ENCODE measurements at places on chromosomes 2 and 18.

GRCh38 chr2:120879431-120880295, 144.0 kb downstream of the GLI2 start:
- no peak for DNase-seq

GRCh38 chr2:26196683-26197418, 24.0 kb downstream of the GAREM2 start:
- DNase-seq: peak; percentile 53

GRCh38 chr2:83531206-83531826, 927.8 kb downstream of the SUCLG1 start:
- DNase-seq: no peak

GRCh38 chr2:109726379-109727270, 67.5 kb upstream of the RGPD5 start:
- no peak for DNase-seq

DNA sequence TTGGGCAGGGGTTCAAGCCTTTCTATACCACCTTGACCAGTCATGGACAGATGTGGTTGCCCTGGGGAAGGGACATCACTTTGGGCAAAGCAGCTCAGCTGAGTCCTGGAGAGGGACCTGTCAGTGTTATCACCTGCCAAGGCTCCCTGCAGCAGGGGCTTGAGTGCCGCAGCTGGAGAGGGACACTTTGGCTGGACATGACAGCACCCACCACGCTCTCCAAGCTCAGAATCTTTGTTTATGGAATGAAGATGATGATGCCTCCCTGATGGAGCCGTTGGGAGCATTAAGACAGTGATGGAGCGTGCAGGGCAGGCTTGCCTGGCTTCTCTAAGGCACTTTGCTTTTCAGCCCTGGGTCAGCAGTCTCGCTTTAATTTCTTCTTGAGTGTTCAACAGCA, 4.3 kb upstream of the TFCP2L1 start:
- no peak for DNase-seq

- DNase-seq: peak; percentile 48
These were observed 74.7 kb downstream of the HNRNPLL start for GRCh38 chr2:38528008-38528442.

- peak; percentile 10 for DNase-seq
These were observed 206.8 kb downstream of the OTX1 start for GRCh38 chr2:63257473-63257872.

DNA sequence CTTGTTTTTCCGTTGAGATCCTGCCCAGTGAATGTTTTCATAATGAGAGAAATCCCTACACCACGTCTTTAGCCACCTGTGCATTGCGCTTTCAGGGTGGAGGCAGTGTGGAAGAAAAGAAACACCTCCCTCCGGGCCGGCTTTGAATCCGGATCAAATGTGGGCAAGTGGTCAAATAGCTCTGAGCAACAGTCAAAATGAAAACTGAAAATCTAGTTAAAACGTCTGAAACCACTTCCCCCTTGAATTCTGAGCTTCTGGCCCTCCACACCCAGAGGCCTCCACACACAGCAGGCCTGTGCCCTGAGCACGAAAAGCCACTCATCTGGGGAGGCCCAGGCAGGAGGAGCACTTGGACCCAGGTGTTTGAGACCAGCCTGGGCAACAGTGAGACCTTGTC, 263.6 kb upstream of the SALL3 start:
- no peak for DNase-seq

- no peak for DNase-seq
These were observed 16.8 kb downstream of the HDLBP start for GRCh38 chr2:241298673-241299072.

DNA sequence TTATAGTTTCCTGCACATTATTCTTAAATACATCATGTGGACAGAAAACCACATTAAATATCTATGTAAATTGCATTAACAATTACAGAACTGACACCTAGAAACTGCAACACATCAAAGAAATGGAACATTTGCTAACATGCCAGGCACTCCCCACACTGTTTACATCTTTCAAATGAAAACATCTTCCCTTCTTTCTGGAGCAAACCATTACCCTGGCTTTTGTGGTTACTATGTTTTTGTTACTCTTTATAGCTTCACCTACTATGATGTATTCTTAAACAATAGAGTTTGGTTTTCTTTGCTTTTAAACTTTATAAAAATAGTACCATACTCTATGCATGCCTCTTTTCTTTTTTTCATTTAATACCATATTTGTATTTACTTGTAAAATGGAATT, 1894.5 kb upstream of the CELF4 start:
- DNase-seq: no peak

DNA sequence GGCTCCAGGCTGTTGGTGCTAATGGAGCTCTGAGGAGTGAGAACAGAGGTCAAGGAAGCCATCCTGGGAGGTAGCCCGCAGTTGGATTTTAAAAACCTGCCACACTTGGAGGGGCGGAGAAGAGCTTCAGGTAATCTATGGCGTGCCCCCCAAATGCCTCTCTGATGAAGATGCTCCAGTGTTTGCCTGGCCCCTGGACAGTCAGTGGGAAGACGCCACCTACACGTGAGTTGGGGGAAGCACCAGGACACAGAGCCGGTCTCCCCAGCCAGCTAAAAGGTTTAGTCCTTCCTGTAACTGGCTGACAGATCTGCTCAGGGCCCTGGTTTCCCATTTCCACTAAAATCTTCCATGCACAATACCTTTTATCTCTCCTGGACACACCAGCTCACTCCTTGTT, 225.0 kb downstream of the TTC32 start:
- no peak for DNase-seq

GRCh38 chr2:135636982-135637381, 104.7 kb upstream of the UBXN4 start:
- no peak for DNase-seq

- DNase-seq: no peak
These were observed 55.2 kb upstream of the NRP2 start for GRCh38 chr2:205627085-205627484.

- no peak for DNase-seq
These were observed 47.4 kb upstream of the TCF4 start for GRCh38 chr18:55635439-55635838.

- no peak for DNase-seq
These were observed 7.1 kb upstream of the AGFG1 start for GRCh38 chr2:227464851-227465250.

- DNase-seq: no peak
These were observed 546 bp downstream of the CHPF start for GRCh38 chr2:219542931-219543595.

- DNase-seq: no peak
These were observed 245.7 kb downstream of the DYM start for GRCh38 chr18:49214706-49215105.

GRCh38 chr2:60555783-60556139, 2.3 kb upstream of the BCL11A start:
- DNase-seq: no peak

DNA sequence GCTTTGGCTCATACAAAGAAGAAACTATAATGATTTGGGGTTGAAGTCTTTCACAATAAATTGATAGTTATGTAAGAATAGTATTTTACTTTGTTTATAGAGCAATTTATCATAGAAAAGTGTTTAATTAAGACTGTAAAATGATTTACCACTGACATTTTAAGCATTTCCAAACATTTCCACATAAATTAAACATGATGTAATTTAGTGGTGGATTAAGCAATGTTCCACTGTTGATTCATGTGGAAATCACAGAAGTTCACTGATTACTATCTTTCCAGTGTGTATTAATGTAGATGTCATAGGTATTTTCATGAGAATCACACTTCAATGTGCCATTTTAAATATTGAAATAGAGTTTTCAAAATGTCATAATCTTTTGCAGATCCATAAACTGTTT, 40.1 kb upstream of the GRB14 start:
- DNase-seq: no peak

GRCh38 chr2:121038891-121039616, 245.9 kb downstream of the TFCP2L1 start:
- no peak for DNase-seq

DNA sequence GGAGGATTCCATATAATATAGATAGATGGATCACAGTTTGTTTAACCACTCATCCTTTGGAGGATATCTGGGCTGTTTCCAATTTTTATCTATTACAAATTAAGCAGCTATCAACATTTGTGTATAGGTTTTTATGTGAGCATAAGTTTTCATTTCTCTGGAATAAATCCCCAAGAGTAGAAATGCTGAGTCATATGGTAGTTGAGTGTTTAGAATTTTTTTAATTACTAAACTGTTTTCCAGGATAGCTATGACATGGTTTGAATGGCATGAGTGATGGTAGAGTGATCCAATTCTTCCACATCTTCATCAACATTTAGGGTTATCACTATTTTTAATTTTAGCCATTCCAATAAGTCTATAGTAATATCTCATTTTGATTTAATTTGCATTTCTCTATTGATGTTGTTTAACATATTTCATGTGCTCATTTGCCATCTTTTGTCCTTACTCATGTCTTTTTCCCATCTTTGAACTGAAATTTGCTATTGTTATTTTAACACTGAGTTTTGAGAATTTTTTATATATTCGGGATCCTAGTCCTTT, 31.4 kb downstream of the ABCB11 start:
- DNase-seq: no peak

DNA sequence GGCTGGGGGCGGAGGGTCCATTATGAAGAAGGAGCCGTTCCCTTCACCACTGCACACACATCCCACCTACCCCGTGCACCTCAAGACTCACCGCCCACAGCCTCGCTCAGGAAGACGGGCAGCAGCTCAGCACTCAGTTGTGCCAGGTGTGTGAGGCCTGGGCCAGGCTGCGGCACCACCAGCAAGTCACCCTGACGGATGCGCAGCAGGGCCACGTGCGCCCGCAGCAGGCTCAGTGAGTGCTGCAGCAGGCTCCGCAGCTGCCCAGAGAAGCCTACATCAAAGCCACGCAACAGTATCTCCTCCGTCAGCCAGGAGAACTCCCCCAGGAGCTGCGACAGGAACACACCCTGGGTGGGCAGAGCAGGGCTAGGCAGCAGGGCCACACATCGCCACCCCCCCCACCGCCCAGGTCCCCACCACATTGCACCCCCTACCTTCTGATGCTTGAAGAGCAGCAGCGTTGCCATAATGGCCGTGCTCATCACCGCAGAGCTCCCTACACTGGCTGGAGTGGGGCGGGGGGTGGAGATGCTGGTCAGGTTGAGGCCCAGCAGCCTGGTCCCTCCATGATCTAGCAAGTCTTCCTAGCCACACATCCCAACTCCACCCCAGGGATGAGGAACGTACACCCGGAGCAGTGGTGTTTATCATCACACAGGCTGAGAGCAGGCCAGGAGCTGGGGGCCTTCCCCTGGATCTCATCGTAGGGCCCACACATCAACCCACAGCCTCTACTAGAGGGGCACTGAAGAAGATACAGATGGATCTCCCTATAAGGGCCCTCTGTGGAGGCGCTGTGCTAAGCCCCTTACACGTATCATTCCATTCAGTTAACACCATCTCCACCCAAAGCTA, 10.2 kb downstream of the GPAT2 start:
- DNase-seq: no peak

GRCh38 chr18:13548966-13549879, 177.1 kb downstream of the FAM210A start:
- peak; percentile 72 for DNase-seq

DNA sequence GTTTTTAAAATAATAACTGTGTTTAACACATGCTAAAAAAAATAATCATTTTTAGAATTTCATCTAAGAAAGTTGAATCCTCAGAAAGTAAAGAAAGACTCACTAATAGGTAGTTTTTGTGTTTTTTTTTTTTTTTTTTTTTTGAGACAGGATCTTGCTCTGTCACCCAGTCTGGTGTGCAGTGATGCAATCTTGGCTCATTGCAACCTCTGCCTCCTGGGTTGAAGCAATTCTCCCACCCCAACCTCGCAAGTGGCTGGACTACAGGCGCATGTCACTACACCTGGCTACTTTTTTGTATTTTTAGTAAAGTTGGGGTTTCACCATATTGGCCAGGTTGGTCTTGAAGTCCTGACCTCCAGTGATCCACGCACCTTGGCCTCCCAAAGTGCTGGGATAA, 7.1 kb downstream of the CKAP2L start:
- no peak for DNase-seq

GRCh38 chr2:21256006-21256405, 132.2 kb downstream of the TDRD15 start:
- peak; percentile 25 for DNase-seq

DNA sequence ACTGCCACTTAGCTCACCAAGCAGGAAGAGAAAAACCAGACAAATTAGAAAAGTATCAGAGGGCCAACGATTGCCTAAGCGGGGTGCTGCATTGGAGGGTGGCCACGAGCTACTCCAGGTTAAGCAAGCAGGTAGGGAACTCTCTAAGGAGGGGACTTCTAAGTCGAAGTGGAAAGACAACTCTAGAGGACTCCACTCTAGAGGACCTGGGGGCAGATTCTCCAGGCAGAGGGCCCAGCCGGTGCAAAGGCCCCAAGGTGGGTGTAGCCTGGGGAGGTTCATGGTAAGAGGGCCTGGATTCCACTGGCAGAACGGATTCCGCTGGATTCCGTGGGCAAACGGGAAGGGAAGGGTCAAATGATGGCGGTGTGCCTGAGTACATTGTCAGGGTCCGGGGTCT, 12.7 kb downstream of the FBLN7 start:
- DNase-seq: no peak
